SK-N-DZ (cell line): ENCODE measurements at places on chromosomes 2 and 18.

- DNase-seq, result no peak
These were observed 99.0 kb downstream of the TSHZ1 start for GRCh38 chr18:75309564-75309963.

DNA sequence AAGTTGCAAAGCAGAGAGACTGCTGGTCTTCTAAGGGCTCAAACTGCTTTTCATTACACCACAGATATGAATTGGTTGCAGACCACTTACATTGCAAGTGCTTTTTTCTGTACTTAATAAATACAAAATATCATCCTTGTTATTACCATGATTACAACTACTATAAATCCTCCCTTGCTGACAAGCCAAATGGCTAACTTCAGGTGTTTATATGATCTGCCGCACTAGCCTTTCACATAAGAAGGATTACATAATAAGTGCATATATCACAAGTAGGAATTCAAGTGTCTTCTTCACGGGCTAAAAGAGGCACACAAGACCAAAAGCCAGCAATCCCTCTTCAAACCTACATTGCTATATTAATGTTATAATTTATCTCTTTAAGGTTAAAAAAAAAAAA is 373.0 kb downstream of the ZEB2 start:
- DNase-seq, result no peak

DNA sequence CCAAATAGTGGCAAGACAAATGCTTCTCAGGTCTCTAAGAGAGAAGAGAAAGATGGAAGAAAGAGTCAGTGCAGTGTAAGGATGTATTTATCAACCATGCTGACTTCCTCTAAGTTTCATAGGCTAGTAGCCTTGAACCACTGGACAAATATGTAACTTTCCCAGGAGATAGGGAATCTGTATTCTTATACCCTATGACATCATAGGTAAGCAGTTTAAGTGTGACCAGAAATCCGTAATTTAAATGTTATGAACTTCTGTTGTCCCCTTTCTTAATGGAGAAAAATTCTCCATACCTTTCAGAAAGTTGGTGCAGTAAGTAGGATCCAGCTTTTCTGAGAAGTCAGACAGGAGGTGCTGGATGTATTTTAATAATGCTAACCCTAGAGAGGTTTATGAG is 256.2 kb downstream of the LNPK start:
- DNase-seq, result no peak

- DNase-seq, result no peak
These were observed 28.5 kb downstream of the TMEM18 start for GRCh38 chr2:648476-649424.

DNA sequence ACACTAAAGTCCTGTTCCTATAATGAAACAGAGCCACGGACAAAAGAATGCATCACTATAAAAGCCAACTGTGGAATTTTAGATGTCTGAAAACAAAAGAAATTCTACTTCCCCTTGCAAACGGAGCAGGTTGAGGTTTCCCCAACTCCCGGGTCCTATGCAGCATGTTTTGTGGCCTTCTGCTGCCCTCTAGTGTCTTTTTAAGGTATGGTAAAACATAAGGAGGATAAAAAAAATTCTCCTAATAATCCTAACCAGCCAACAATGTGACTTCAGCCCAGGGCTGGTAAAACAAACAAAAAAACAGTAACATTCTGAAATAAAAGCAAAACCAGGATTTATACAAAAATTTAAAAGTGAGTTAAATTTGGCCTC is 539.5 kb downstream of the NRXN1 start:
- DNase-seq, result peak; percentile 58

DNA sequence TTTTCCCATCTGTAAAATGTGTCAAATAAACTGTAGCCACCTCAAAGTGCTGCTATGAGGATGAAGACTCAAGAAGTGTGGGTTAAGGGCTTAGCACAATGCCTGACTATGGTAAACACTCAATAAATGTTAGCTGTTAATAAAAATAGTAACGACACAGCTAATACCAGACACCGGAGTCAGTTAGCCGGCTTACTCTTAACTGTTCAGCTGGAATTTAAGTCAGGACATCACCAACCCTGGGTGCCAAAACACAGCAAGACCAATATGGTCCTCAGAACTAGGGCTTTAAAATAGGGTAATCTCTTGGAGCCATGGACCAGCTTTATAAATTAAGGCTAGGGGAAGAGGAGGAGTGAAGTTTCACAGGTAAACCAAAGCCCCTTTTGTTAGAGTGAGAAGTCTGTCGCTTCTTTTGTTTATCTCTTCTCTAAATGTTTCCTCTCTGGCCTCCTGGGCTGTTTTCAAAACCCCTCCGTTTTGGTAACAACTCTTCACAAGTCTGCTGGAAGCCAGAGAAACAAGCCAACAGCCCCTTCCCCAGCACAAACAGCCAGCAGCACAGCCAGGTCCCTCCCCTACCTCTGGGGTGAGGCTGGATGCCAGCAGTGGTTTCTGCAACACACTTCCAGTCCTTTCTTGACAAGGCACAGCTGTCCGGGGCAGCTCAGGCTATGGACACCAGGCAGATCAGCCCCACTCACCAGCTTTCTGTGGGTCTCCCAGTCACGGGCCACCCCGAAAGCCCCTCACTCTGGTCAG is 13.8 kb upstream of the FZD7 start:
- DNase-seq, result no peak

DNA sequence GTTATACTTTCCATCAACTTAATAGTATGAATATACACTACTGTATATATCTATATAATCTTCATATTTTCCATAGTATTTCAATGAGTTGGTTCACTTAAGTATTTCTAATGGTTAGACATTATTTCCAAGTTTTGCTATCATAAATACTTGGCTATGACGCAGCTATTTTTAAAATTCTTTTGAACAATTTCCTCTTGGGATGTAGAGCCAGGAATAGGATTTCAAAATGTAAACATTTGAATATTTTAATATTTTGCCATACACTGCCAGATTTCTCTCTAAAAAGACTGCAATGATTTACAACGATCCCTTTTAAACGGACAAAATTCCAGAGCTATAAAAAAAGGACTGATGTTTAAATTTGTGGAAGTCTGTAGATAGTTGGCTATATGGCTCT is 95.6 kb downstream of the NUP35 start:
- no peak for DNase-seq

DNA sequence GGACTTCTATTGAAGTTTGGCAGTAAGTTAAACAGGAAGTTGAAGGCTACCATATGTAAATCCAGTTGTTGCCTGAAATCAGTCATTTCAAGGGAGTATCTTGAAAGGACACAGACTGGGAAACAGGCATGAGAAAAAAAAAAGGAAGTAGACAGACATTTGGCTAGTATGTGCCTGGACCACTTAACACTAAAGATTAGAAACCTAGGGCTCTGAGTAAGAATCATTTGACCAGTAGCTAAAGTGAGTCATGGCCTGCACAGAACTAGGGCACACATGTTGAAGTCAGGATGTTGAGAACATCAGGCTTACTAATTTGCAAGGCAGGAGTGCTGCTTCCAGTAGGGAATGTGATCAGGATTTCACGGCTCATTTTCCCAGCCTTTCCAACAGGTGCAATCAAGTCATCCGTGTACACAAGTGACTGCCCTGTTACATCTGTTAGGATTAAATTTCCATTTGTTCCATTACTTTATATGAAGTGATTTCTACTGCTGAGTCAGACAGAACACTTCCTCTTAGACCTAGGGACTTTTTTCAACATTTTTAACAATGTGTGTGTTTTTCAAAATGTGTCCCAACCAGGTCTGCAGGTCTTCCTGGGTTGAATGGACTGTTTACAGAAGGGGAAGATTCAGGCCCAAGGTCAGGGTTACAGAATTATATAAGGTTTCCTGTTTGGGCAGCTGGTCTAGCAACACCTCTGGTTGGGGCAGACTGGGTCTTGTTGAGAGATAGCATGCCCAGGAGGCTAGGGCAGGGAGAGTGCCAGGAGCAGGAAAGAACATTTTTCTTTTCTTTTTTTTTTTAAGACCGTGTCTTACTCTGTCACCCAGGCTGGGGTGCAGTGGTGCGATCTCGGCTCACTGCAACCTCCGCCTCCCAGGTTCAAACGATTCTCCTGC is 145.6 kb downstream of the TGIF1 start:
- DNase-seq, result no peak

- DNase-seq, result peak; percentile 20
These were observed 106.3 kb downstream of the TTN start for GRCh38 chr2:178700922-178701342.

GRCh38 chr2:674321-674985 is 2.8 kb downstream of the TMEM18 start:
- DNase-seq, result no peak

DNA sequence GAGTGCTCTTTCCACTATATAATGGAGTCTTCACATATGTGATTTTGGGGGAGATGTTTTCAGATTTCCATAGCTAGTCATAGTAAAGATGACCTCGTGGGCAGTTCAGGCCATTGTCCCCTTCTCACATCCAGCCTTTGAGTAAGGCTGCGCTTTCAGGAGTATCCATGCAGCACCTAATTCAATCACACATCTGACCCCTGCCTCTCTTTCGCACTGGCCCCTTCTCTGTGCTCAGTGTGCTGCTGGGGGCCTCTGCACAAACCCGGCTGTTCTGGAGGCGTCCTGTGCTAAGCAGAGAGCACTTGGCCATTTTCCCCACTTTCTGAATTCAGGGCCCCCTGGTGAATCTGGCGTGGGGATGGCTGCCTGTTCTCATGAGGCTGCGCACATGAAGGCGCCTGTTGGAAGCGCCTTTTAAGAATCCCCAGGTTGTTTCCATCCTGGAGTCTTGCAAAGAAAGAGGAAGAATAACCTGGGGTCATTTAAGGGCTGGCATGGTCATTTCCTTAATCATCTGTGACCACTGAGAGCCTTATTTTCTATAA is 96.0 kb upstream of the ALPP start:
- DNase-seq, result no peak

GRCh38 chr2:213086571-213086970 is 64.8 kb downstream of the IKZF2 start:
- DNase-seq, result no peak

- no peak for DNase-seq
These were observed 218.2 kb downstream of the SNTG2 start for GRCh38 chr2:1168846-1169245.
